ENCODE measurements at places on chromosomes 13 and 19.

GRCh38 chr13:20997301-20998161, 63.9 kb downstream of the LATS2 start:
- no peaks in the 10 kb centered on the region for H3K27me3 ChIP-seq
- no peaks in the 10 kb centered on the region for H3K4me1 ChIP-seq

GRCh38 chr19:14337510-14337909, 43.7 kb upstream of the ADGRE5 start:
- H3K27ac ChIP-seq: no peak overlapping the region
- DNase-seq: no peak
- H3K4me1 ChIP-seq: no peaks in the 10 kb centered on the region
- H3K36me3 ChIP-seq: no peaks in the 10 kb centered on the region
- no peaks in the 10 kb centered on the region for H3K27me3 ChIP-seq

GRCh38 chr13:51807041-51807440, 3.1 kb upstream of the DHRS12 start:
- no peak for DNase-seq
- H3K27me3 ChIP-seq: no peaks in the 10 kb centered on the region
- H3K4me1 ChIP-seq: peaks cover 10% of the 10 kb centered on the region
- no peak overlapping the region for H3K4me3 ChIP-seq
- no peak overlapping the region for H3K27ac ChIP-seq

DNA sequence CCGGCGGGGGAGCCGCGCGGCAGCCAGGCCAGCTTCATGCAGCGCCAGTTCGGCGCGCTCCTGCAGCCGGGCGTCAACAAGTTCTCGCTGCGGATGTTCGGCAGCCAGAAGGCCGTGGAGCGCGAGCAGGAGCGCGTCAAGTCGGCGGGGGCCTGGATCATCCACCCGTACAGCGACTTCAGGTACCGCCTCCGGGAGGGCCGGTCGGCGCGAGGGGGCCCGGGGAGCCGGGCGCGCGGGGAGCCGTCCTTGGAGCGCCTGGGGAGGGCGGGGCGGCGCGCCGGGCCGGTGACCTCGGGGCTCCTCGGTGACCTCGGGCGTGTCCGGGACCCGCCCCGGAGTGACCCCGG, 690 bp downstream of the HCN2 start:
- no peak for DNase-seq
- H3K4me1 ChIP-seq: no peaks in the 10 kb centered on the region
- no peak overlapping the region for H3K27ac ChIP-seq

GRCh38 chr13:70964874-70965273, 856.6 kb upstream of the KLHL1 start:
- H3K27me3 ChIP-seq: no peaks in the 10 kb centered on the region
- H3K4me3 ChIP-seq: no peak overlapping the region
- no peak for DNase-seq
- H3K4me1 ChIP-seq: no peaks in the 10 kb centered on the region

DNA sequence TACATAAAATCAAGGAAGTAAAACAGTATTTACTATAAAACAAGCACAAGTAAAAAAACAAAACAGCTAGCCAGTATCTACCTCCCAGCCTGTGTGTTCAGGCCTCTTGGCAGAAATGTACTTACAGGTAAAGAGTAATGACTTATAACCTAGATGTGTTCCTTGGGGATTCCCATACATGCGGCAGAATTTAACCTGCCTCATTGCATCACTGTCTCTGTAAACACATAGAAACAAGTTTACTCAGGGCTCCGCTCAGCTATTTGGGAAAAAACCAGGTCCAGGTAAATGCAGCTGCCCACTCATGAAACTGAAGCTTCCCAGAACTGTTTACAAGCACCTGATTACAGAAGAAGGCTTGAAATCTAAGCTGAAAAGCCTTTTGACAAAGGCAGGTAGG, 50.7 kb upstream of the SERP2 start:
- DNase-seq: no peak
- no peaks in the 10 kb centered on the region for H3K27me3 ChIP-seq
- H3K36me3 ChIP-seq: no peaks in the 10 kb centered on the region

DNA sequence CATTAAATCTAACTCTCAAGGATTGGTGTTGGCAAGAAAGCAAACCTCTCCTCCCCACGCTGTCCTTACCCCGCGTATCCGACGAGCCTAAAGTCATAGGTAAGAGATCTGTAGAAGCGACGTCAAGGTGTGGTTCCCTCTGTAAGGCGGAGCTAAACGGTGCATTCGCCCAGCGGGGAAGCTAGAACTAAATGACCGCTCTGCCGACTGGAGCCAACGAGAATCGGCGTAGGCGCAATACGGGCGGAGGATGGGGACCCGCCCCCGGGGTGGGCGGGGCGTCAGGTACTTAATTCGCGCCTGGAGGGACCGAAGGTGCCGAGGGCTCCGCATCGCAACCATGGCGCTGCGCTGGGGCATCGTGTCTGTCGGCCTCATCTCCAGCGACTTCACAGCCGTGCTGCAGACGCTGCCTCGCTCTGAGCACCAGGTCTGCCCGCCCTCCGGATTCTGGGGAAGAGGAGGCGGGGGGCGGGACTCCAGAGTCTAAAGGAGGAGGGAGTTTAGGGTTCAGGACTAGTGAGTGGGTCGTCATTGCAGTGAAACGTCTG, at the start of gene DHDH:
Gene DHDH (plus strand): TSS at position 318 of the 551 bp plus-strand sequence. CDS start 23 bp downstream, at position 341.
- peak within 1 kb of the TSS; percentile 26 for H3K4me3 ChIP-seq
- H3K27ac ChIP-seq: no peak within 1 kb of the TSS
- H3K4me1 ChIP-seq: no peaks in the 10 kb centered on the region
- H3K27me3 ChIP-seq: no peaks in the 10 kb centered on the region
- H3K36me3 ChIP-seq: no peaks in the 10 kb centered on the region

DNA sequence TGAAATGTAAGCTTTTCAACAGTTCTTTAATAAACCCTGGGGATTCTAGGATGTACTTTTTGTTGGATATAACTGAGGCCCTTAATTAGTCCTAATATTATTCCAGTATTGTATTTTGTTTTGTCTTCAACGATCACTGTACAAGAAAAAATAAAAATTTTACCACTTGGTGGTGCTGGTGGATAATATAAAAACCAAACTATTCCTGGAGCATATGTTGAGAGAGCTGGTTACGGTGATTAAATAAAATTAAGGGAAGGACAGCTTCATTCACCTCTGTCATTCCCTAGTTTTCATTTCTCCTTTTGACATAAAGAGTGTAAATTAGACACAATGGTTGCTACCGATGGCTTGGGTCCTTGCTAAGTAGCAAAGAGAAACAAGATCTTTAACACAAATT, 598.6 kb upstream of the PCDH20 start:
- H3K27me3 ChIP-seq: peaks cover 3% of the 10 kb centered on the region
- DNase-seq: no peak
- no peak overlapping the region for H3K27ac ChIP-seq
- no peaks in the 10 kb centered on the region for H3K36me3 ChIP-seq
- no peak overlapping the region for H3K4me3 ChIP-seq
- H3K4me1 ChIP-seq: no peaks in the 10 kb centered on the region

- H3K4me3 ChIP-seq: no peak overlapping the region
- no peak for DNase-seq
- no peaks in the 10 kb centered on the region for H3K36me3 ChIP-seq
- no peaks in the 10 kb centered on the region for H3K27me3 ChIP-seq
- peaks cover 39% of the 10 kb centered on the region for H3K4me1 ChIP-seq
These were observed 40.8 kb downstream of the BRD4 start for GRCh38 chr19:15291548-15292021.

DNA sequence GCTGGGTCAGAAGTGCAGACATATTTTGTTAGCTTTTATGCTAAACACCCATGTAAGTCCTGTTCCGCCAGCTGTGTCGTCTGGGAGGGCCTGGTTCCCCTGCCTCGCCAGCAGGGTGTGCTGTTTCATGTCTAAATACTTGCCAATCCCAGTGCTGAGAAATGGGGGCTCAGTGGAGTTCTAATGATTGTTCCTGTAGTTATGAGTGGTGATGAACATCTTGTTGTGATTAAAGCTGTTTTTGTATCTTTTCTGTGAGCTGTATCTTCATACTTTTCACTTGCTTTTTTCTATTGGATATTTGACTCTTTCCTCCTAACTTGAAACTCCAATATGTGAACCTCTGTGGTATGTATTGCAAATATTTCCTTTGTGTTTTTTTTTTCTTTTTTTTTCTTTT, 32.7 kb downstream of the KDM4B start:
- DNase-seq: no peak
- no peaks in the 10 kb centered on the region for H3K4me1 ChIP-seq
- H3K36me3 ChIP-seq: no peaks in the 10 kb centered on the region

DNA sequence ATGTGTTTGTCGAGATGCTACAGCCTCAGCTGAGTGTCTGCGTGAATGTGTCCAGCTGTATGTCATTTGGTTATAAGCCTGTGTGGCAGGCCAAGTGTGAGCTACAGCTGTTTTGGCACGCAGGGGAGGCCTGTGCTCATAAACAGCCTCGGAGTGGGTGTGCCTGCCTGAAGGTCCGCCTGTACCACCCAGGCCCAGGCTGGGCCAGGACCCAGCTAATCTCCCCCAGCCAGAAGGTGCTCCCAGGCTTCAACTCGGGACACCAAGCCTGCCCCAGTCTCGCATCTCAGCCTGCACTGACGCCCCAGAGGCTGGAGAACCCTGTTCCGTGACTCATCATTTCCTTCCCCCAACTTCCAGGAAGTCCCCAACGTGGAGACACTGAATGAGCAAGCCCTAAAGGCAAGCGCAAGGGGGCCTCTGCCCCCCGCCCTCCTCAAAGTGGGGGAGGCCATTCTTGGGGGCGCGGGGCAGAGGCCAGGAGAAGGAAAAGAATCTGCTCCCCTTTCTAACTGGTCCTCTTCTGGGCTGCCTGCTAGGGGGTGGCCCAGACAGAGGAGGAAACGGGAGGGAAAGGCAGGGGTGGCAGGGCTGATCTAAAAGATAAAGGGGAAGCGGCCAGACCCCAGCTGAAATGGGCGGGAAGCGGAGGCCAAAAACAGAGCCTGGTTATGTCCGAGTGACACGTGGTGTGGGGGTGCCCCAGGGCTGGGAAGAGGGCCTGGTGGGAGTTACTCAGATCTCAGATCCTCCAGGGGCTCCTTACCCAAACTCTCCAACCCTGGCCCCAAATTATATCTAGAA, 2.0 kb downstream of the SLC1A5 start:
- peak overlapping the region; percentile 74 for H3K4me3 ChIP-seq
- peak; percentile 70 for DNase-seq
- no peaks in the 10 kb centered on the region for H3K4me1 ChIP-seq

GRCh38 chr13:83221256-83221655, 661.0 kb downstream of the SLITRK1 start:
- H3K36me3 ChIP-seq: no peaks in the 10 kb centered on the region
- no peaks in the 10 kb centered on the region for H3K27me3 ChIP-seq
- DNase-seq: no peak
- no peaks in the 10 kb centered on the region for H3K4me1 ChIP-seq
- H3K27ac ChIP-seq: no peak overlapping the region

DNA sequence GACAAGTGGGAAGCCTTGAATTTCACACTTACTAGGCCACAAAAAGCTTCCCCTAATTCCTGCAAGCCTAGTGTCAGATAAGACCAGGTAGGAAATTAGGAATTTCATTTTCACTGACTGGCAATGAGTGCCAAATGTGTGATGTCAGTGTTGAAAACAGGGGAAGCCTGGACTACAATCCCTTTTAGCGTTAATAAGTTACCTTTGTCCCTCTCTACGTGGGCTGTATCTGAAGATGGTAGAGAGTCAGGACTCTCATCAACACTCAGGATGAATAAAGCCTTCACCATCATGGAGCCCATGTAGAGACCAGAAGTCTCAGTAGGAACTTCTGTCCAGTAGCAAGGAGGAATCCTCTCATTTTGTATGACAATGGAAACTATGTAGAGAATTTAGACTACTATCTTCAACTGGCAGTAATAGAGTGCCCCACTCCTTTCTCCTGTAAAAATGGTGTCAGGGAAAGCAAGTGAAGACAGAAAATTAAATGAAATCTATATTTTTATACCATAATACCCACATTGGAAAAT, 324.1 kb upstream of the KLHL1 start:
- no peak for DNase-seq
- H3K27me3 ChIP-seq: no peaks in the 10 kb centered on the region
- no peaks in the 10 kb centered on the region for H3K4me1 ChIP-seq
- no peaks in the 10 kb centered on the region for H3K36me3 ChIP-seq
- no peak overlapping the region for H3K27ac ChIP-seq

- no peaks in the 10 kb centered on the region for H3K36me3 ChIP-seq
- H3K4me1 ChIP-seq: no peaks in the 10 kb centered on the region
- no peak overlapping the region for H3K27ac ChIP-seq
- DNase-seq: no peak
These were observed 146.3 kb upstream of the ZNF536 start for GRCh38 chr19:30225676-30226463.

GRCh38 chr19:50204811-50205675, 1.6 kb downstream of the MYH14 start:
- H3K4me1 ChIP-seq: peaks cover 13% of the 10 kb centered on the region
- H3K27me3 ChIP-seq: peaks cover 8% of the 10 kb centered on the region
- DNase-seq: no peak
- no peak overlapping the region for H3K27ac ChIP-seq
- no peak overlapping the region for H3K4me3 ChIP-seq

DNA sequence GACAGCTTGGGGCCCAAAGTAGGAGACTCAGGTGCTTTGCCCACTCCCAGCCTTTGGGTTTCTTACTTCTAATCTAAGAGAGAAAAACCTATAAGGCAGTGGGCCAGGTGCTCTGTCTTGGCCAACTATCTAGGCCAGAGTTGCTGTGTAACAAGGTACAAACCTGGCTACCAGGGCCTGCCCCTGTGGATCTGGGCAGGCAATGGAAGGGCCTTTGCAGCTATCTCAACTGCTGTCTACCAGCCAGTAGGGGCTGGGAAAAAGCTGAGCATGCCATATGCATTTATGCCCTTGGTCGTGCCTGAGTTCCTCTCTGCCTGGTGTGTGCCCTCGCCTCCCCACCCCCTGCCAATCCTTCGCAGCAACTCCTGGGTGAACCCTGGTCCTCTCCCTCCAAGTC, 16.7 kb upstream of the SERPINE3 start:
- no peak for DNase-seq
- H3K4me1 ChIP-seq: no peaks in the 10 kb centered on the region
- no peaks in the 10 kb centered on the region for H3K27me3 ChIP-seq
- no peaks in the 10 kb centered on the region for H3K36me3 ChIP-seq
- no peak overlapping the region for H3K4me3 ChIP-seq

DNA sequence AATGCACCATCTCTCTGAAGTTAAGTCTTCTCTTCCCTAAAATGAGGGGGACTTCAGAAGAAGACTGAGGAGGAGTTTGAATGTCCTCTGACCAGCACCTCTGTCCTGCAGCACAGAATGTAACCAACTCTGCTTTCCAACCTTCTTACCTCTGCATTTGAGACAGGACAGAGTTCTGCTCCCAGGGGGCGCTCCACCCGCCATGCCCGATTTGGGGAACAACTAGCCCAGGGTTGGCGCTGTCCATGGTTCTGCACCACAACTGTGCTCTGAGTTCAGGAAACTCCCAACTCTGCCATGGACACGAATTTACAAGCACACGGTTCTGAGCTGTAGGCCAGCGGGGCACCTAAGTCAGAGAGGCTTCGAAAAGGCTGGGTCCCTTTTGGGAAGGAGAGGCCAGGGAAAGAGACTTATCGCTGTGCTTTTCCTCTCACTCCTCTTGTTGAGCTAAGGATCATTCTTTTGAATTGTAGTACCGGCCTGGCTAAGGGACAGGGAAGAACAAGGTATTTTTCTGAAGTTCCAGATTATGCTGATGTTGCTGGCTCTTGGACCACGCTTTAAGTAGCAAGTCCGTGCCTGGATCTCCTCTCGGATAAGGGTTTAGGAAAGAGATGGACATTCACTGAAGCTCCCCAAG, 22.2 kb downstream of the SIGLEC5 start:
- H3K4me1 ChIP-seq: no peaks in the 10 kb centered on the region
- no peak overlapping the region for H3K4me3 ChIP-seq
- no peak overlapping the region for H3K27ac ChIP-seq
- H3K27me3 ChIP-seq: no peaks in the 10 kb centered on the region
- DNase-seq: peak; percentile 43

GRCh38 chr13:37409756-37410155, 188.8 kb downstream of the POSTN start:
- H3K4me1 ChIP-seq: no peaks in the 10 kb centered on the region
- H3K27me3 ChIP-seq: no peaks in the 10 kb centered on the region
- no peak overlapping the region for H3K4me3 ChIP-seq
- H3K36me3 ChIP-seq: no peaks in the 10 kb centered on the region
- DNase-seq: no peak
- H3K27ac ChIP-seq: no peak overlapping the region
